ENCODE measurements at places on chromosomes 11 and 22.

- DNase-seq, result no peak
Measured at GRCh38 chr11:17275400-17276235, 921 bp upstream of the NUCB2 start.

- DNase-seq, result no peak
Measured at GRCh38 chr11:68980776-68981065, at the start of gene MRGPRD. TSS of gene MRGPRD (minus strand) at chr11:68980986. CDS start at chr11:68980986, 0 bp downstream.

DNA sequence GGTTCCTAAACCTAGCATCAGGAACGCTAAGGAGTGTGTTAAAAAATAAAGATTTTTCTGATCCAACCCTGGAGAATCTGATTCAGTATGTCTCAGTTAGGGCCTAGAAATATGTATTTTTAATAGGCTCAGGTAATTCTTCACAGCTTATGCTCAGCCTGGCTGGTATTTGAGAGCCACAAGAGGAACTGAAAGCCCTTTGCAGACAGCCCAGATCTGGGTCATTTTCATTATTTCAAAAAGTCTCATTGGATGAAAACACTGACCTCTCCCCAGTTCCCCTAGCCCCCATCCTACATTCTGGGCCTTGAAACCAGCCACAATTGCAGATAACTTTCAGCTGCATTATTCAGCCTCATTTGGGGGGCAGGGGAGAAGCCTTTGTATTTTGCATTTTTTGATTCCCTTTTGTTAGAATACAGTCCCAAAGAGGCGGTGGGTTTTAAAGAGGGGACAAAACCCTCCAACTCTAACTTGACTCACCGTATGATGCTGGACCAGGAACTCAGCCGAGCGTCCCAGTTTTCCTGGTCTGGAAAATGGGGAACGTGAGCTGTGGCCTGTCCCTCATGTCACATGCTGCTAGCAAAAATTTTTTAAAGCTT is 66.0 kb upstream of the LARGE1 start:
- no peak for DNase-seq

- DNase-seq, result no peak
Measured at GRCh38 chr11:77324508-77324907, 23.0 kb upstream of the GDPD4 start.

DNA sequence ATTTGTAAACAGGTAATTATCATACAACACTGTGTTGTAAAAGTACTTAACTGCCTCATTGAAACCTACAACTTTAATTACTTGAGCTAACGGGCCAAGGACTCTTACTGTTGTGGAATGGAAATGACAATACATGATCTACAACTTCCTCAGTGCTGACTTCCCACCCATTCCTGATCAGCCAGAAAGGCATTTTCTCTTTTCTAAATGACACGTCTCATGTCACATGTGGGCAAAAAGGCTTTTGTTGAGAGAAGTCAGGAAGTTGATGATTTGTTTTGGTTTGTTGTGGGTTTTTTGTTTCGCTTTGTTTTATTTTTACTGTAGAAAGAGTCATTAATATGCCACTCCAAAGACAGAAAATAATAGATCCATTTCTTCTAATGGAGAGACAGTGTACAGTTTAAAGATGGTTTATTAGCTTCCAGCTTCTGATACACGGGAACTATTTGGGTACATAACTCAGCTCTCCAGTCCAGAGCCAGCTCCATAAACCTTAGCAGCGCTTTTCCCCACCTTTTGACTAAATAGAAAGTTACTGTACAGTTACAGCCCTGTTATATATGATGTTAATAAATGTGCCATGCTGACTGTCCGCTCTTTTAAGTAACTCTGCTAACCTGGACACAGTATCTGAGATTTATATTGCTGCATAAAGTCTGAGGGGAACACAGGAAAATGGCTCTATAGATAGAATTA is 509.4 kb upstream of the API5 start:
- no peak for DNase-seq

DNA sequence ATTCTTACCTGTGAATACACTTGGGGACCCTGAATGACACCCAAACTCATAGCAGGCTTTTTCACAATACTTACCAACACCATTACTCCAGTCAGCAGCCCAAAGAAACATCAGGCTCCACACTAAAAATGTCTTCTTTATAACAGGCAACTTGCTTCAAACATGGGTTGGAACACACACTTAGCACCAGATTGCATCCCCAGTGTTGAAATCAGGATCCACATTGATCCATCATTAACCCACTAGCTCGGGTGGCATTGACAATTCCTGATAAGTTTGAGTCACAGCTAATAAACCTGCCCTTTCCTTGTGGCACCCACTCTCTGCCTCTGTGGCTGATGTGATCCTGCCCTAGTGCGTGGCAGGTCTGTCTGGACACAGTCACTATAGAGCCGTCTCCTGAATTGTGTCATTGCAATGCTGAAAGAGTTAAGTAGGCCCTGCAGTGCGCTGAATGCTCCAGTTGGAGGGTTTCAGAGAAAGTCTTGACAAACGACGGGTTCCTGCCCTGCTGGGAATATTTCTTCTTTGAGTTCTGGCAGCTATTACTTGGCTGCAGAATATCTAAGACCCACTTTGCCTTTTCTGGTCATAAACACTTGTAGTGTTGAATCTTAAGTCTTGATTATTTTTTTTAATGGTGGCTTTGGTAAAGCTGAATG is 19.6 kb upstream of the C11orf96 start:
- no peak for DNase-seq

- DNase-seq, result no peak
Measured at GRCh38 chr11:1547467-1548098, 24.5 kb downstream of the DUSP8 start.

- no peak for DNase-seq
Measured at GRCh38 chr11:69880041-69880825, 61.0 kb upstream of the FGF3 start.

- DNase-seq, result no peak
Measured at GRCh38 chr11:75170516-75171201, 19.8 kb downstream of the SLCO2B1 start.

- DNase-seq, result no peak
Measured at GRCh38 chr11:78605296-78605695, 30.6 kb upstream of the NARS2 start.

GRCh38 chr22:35098921-35099320 is 33.0 kb downstream of the ISX start:
- DNase-seq, result no peak

DNA sequence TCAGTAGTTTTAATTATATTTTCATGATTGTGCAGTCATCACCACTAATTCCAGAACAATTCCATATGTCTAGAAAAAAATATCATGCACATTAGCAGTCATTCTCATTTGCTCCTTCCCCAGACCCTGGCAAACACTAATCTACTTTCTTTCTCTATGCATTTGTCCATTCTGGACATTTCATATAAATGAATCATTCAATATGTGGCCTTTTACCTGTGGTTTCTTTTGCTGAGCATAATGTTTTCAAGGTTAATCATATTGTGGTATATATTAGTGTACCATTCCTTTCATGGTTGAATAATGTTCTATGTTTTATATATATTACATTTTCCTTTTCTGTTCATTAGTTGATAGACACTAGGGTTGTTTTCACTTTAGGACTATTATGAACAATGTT is 811.1 kb upstream of the RAG2 start:
- no peak for DNase-seq

DNA sequence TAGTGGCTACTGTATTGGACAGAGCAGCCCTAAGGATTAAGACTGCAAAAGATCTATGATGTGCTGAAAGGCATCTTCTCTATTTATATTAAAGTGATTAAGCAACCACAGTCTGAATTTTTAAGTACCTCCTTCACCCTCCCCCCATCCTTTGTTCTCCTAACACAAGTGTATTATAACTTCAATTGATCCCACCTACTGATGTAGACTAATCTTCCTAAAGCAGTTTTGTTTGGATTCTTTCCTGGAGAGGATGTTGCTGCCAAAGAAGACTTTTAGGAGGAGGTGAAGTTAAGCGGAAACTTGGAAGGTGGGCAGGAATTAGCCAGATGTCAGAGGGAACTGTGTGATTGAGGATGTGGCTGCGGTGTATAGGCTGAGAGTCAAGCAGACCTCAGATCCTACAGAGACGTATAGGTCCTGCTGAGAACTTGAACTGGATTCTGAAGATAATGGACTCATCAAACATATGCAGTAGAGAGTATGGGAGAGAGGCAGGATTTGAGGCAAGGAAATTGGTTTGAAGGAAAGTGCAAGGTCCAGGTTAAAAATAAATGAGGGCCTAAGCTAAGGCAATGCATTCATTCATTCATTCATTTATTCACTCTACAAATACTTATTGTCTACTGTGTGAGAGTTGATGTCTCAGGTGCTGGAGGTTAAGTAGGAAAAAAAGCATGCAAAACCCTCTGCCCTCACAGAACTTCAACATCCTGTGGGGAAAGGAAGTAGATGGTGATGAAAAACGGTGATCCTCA is 5.2 kb upstream of the RASSF10 start:
- no peak for DNase-seq

DNA sequence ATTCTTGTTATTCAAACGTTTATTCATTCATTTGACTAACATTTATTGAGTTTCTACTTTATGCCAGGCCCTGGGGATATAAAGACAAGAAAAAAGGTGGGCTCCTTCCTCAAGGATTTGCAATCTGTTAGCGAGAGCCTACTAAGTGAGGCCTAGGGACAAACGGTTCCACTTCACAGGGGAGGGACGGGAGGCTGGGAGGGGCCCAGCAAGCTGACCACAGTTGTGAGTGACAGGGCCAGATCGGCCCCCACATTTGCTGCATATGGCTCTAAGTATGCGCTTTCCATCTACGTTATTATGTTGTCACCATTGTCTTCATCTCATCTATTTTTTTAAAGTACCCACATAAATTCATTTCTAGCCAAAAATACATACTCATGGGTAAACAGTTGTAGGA is 271.1 kb downstream of the BUD13 start:
- no peak for DNase-seq

DNA sequence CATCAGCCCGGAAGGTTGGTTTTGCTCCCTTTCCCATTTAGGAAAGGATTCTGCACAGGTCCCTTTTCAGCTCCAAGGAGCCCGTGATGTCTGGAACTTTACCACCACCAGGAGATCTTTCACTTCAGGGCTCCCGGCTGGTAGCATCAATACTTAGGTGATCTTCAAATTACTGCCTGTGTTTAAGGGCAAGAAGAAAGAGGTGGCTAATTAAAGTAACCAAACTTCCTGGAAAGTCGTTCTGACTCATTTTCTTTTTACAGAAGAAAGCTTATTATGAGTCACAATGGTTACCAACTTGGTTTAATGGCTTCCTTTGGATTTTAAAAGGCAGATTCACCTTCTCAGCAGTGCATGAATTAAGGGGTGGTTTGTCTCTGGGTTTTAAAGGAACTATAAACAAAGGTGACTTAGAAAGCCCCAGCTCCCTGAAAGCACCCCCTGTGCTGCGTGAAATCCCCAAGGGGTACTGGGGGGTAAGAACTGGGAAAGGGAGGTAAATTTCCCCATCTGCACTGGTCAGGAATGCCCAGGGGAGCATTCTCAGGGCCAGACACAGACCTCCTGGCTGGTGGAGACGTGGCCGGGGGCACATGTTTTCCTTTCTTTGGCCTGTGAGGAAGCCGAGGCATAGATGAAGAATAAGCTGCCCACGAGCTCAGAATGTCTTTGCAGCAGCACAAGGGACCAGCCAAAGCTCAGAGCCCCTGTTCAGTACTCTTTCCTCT is 8.8 kb downstream of the POU2F3 start:
- peak; percentile 4 for DNase-seq

- no peak for DNase-seq
Measured at GRCh38 chr11:130732476-130732875, 183.8 kb downstream of the SNX19 start.

GRCh38 chr11:35615921-35616900 is 2.0 kb upstream of the FJX1 start:
- DNase-seq, result no peak

- DNase-seq, result no peak
Measured at GRCh38 chr11:9681583-9682372, 17.9 kb downstream of the SWAP70 start.

- DNase-seq, result no peak
Measured at GRCh38 chr11:69425895-69426544, 55.4 kb upstream of the LINC01488 start.

GRCh38 chr11:121334973-121335710 is 42.6 kb downstream of the SC5D start:
- no peak for DNase-seq

- DNase-seq, result no peak
Measured at GRCh38 chr11:84236436-84236835, 950.3 kb upstream of the CCDC90B start.

DNA sequence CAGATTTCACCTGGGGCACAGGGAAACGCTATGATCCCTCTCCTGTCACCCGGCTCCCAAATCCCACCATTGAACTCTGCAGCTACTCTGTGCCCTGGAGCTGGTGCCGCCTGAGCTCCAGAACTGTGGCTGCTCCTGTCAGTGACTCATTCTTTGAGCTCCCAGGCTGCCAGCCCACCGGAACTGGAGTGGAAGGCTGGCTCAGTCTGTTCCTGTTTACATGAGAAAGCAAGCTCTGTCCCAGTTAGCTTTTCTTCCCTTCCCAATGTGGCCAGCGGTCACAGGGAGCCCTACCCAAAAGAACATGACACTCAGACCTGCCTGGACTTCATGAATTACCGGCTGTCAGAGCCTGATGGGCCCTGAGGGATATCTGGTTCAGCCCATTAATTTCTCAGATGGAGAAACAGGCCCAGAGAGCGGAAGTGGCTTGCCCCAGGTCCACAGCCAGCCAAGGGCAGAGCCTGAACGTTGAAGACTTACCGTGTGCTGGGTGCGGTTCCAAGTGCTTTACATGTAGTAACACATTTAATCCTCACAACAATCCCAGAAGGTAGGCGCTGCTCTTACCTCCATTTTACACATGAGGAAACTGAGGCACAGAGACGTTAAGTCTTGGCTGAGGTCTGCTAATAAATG is 23.8 kb upstream of the IGSF22 start:
- DNase-seq, result no peak

GRCh38 chr11:1975185-1975584 is 22.5 kb downstream of the H19 start:
- no peak for DNase-seq

- DNase-seq, result no peak
Measured at GRCh38 chr11:69292221-69292648, 1.7 kb upstream of the MYEOV start.

- peak; percentile 22 for DNase-seq
Measured at GRCh38 chr11:75706260-75706729, 11.3 kb upstream of the MOGAT2 start.

GRCh38 chr11:35559949-35560348 is 34.5 kb upstream of the PAMR1 start:
- no peak for DNase-seq

GRCh38 chr11:95254716-95255115 is 23.7 kb upstream of the SESN3 start:
- no peak for DNase-seq

- DNase-seq, result no peak
Measured at GRCh38 chr11:35949242-35949641, 5.4 kb downstream of the LDLRAD3 start.

GRCh38 chr11:72947229-72947628 is 133.0 kb downstream of the ATG16L2 start:
- no peak for DNase-seq

DNA sequence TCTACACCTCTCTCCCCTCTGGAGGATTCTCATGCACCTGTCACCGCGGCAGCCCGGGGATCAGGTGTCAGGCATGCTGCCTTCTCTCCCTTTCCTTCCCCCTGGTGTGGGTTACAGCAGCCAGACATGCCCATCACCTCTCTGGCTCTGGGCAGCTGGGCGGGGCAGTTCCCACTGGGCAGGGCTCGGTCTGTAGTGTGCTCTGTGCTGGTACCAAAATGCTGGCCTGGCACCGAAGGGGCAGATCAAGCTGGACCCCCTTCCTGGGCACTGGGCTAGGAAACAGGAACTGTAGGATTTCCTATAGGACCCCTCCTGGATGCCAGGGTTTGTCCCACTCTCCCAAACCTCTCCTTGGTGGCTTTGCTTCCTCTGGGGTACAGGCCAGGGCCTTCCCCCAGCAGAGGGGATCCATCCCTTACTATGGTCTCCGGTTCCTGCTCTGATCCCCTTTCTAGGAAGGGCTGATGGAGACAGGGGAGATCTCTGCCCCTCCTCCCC is 821 bp downstream of the GAL3ST1 start:
- DNase-seq, result no peak

All from T1000 (cell line).